SK-MEL-5 (cell line): ENCODE measurements at places on chromosomes 4 and X. TPM values are rescaled to one million over a fixed set of nuclear protein-coding genes. Genes with fewer than 3 reads are reported as not detected.

The HHIP gene
- total RNA-seq, result 0.05 TPM in 1 of 2 replicates, not detected in the other

The ZNF630 gene
- total RNA-seq, result not detected in 2 replicates

DNA sequence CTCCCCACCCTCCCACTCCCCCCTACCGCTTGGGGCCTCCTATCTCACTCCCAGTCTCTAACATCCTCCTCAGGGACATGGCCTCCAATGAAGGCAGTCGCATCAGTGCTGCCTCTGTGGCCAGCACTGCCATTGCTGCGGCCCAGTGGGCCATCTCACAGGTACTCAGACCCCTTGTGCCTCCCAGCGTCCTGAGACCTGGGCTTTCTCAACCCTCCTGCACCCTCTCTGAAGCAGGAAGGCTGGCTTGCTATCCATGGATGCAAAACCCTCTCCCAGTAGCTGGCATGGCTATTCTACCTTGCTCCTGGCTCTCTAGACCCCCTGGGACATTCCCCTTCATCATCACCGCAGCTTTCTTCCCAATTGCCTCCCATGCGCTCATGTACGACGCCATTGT lies 13.3 kb upstream of the UBA1 start:
- DNase-seq, result no peak

DNA sequence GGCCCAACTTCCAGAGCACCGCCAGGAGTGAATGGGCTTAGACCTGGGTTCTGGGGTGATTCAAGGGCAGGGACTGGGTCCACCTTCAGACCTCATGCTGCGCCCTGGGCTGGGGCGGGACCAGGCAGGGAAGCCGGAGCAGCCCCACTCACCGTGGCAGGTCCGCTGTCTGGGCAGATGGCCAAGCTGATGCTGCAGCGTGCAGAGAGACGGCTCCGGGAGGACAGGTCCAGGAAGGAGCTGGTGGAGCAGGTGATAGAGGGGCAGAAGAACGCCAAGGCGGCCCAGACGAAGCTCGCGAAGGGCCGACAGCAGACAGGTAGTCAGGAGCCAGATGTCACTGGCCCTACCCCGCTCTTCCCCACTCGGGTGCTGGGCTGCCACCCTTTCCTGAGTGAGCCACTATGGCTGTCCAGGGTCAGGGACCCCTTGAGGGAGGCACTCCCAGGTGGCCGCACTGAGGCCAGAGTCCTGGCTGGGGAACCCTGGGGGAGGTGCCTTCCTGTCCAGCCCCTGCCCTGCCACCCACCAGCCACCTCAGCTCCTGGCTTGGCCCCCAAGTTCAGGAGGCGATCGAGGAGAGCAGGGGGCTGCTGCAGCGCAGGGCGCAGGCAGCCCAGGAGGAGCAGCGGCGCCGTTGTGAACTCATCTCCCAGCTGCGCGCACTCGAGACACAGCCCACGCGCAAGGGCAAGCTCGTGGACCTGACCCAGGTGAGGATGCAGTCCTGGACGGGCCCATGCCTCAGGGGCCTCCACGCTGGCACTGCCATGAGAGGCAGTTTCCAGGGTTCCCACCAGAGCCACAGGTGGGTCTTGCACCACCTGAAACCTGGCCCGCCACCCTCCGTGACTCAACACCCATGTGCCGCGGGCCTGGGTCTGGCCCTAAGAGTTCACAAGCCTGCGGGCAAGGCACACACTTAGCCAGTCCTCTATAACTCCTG lies 10.1 kb upstream of the RNF4 start:
- no peak for DNase-seq

DNA sequence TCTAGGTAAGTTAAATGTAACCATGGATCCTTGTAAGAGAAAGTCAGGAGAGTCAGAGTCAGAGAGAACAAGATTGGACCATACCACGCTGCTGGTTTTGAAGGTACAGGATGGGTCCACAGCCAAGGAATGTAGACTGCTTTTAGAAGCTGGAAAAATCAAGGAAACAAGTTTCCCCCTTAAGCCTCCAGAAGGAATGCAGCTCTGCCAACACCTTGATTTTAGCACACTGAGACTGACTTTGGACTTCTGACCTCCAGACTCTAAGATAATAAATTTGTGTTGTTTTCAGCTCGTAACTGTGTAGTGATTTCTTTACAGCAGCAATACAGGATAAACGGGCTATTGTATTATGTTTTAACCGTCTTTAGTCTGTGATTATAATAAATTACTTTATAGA lies 108.0 kb upstream of the USP38 start:
- DNase-seq, result no peak

DNA sequence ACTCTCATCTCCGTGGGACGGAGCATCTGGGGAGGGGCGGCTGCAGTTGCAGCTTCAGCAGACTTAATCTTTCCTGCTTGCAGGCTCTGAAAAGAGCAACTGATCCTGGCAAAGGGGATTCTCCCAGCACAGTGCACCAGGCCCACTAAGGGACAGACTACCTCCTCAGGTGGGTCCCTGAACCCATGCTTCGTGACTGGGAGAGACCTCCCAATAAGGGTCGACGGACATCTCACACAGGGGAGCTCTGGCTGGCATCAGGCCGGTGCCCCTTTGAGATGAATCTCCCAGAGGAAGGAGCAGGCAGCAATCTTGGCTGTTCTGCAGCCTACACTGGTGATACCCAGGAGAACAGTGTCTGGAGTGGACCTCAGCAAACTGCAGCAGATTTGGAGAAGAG lies 303.3 kb upstream of the FGF16 start:
- DNase-seq, result no peak

DNA sequence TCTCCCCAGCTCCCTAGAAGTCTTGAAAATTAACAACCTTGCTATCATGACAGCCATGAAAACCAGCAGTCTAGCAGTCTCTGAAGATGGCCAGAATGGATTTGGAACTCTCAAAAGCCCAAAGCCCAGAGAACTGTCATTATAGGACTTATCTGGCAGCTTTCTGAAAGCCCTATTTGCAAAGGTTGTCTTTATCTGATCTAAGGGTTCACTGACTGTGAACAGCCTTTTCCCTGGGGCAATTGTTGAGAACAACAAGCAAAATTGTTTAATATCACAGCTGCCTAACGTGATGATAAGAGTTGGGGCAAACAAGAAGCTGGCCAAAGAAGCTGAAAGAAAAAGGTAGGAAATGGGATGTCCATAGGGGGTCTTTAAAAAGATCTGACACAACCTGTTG lies 20.9 kb upstream of the KLHL8 start:
- peak; percentile 65 for DNase-seq

GRCh38 chr4:145552181-145552822 lies 66.9 kb upstream of the MMAA start:
- no peak for DNase-seq

- no peak for DNase-seq
Observed at GRCh38 chrX:123199338-123199737, 15.3 kb downstream of the GRIA3 start.

DNA sequence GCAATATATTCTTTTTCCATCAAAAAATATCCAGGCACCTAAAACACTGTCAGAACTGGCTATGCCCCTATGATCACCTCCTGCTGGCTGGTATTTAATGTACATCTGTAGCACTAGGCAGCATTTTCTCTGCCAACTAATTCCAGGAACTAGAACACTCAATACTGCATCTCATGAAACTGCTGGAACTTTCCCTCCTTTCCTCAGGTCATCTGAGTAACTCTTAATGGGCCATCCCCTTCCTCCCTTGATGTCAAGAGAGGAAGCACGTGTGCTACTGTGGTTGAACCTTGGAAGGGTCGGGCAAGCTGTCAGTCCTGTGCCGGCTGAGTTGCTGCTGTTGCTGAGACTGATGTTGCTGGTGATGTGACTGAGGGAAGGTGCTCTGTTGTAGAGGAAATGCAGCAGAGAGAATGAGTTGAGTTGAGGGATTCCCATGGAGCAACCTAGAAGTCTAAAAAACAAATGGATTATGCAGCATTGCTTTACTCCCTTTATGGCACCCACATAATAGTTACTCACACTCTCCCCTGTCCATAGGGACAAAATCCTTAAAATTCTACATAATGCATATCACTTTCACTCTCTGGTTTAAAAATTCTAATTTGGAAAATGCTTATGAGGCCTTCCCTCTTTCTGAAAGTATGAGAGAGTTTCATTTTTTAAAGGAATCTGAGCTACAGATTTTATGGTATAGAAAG lies 39.5 kb downstream of the TMEM165 start:
- DNase-seq, result peak; percentile 27

DNA sequence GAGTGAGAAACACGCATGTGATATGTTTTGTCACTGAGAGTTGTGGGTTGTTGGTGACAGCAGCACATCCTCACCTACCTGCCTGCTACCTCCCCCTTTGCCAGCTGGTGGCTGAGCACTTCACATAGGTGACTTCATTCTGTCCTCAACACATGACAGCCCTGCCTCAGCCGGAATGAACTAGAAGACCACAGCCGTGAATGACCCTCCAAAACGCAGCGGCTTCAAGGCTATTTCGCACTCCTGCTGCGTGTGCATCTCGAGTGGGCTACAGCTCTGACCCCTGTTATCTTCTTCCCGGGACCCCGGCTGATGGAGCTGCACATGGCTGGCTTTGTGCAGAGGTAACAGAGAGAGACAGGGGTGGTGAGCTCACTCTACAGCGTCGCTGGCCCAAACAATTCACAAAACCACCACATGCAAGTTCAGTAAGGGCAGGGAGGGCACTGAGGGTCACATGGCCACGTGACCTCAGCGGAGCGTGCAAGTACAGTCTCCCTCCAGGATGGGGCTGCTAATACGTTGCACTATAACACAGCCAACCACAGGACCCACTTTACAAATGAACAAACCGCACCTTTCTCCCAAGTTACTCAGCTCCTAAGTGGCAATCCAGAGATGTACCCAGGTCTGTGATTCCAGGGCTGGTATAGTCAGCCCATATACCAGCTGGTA lies 6.3 kb upstream of the PPP2R2C start:
- DNase-seq, result no peak

GRCh38 chr4:37948542-37948941 lies 11.7 kb upstream of the PTTG2 start:
- DNase-seq, result no peak

- DNase-seq, result no peak
Observed at GRCh38 chr4:134326866-134327265, 125.3 kb upstream of the PABPC4L start.

- DNase-seq, result no peak
Observed at GRCh38 chrX:112839856-112840255, 775 bp downstream of the AMOT start.

DNA sequence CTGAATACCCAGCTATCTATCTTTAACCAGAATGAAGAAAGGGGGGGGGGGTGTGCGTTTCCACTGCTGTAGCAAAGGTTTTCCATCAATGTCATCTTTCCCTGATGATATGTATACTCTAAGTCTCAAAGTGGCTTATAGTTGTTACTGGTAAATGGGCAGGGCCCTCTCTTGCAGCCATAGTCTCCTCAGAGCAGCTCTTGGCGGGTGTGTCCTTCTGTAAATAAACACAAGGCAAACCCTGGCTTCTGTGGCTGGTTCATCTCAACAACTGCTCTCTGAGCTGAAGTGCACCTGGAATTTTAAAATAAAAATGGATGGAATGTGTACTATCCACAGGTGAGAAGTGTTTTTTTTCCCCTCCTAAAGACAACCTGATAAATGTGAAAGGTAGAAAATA lies 57.5 kb upstream of the SCML1 start:
- DNase-seq, result no peak

- DNase-seq, result peak; percentile 85
Observed at GRCh38 chr4:185640811-185641675, 105.7 kb upstream of the PDLIM3 start.
